ENCODE measurements at places on chromosomes 4 and X.
A peak's percentile ranks its signal among the peaks of the same experiment; 100 is the strongest.

DNA sequence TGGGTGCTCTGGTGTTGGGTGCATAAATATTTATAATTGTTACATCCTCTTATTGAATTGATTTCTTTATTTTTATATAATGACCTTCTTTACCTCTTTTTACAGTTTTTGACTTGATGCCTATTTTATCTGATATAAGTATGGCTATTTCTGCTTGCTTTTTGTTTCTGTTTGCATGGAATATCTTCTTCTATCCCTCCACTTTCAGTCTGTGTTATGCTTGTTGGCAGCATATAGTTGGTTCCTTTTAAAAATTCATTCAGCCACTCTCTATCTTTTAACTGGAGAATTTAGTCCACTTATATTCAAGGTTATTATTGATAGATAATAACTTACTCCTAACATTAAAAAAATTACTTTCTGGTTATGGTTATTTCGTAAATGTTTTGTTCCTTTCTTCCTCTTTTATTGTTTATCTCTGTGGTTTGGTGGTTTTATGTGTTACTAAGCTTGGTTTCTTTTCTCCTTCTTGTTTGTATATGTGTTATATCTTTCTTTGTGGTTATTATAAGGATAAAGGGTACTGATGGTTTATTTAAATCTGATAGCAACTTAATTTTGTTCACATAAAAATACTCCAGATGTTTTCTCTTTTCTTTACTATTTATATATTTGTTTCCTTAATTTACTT is 69.5 kb downstream of the IL15 start:
- peak; percentile 66 for DNase-seq

- DNase-seq, result no peak
These were observed 99.3 kb upstream of the BCOR start for GRCh38 chrX:40197071-40197470.

GRCh38 chr4:159178151-159178546 is 75.3 kb downstream of the RAPGEF2 start:
- peak; percentile 62 for DNase-seq

GRCh38 chr4:156512622-156513021 is 459.0 kb downstream of the PDGFC start:
- DNase-seq, result no peak

GRCh38 chr4:147638942-147639341 is 21.7 kb downstream of the TMEM184C start:
- DNase-seq, result no peak
